ENCODE measurements at places on chromosomes 6 and 20.
A peak's percentile ranks its signal among the peaks of the same experiment; 100 is the strongest.

GRCh38 chr6:127381384-127381783, 38.0 kb upstream of the ECHDC1 start:
- no peaks in the 10 kb centered on the region for H3K4me1 ChIP-seq
- H3K36me3 ChIP-seq: no peaks in the 10 kb centered on the region
- H3K27me3 ChIP-seq: no peaks in the 10 kb centered on the region
- H3K27ac ChIP-seq: no peak overlapping the region

DNA sequence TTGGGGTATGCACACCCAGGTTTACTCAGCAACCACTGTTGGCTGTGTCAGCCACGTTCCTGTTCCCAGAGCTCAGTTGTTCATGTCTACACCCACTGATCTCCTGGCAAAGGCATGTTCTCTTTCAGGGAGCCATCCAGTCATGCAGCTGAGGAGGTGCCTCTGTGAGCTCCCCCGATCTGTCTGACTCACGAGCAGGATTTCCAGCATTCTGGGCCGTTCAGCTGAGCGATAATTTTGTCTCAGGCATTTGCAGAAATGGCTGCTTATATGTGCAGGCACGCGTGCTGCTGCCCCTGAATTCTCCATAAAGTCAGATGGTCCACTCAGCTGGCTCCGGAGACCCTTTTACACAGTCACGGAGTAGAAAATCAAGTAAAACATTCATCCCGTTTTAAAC, 78.4 kb upstream of the IYD start:
- no peaks in the 10 kb centered on the region for H3K36me3 ChIP-seq
- H3K27me3 ChIP-seq: no peaks in the 10 kb centered on the region
- H3K4me3 ChIP-seq: no peak overlapping the region
- H3K27ac ChIP-seq: no peak overlapping the region
- no peak for DNase-seq

DNA sequence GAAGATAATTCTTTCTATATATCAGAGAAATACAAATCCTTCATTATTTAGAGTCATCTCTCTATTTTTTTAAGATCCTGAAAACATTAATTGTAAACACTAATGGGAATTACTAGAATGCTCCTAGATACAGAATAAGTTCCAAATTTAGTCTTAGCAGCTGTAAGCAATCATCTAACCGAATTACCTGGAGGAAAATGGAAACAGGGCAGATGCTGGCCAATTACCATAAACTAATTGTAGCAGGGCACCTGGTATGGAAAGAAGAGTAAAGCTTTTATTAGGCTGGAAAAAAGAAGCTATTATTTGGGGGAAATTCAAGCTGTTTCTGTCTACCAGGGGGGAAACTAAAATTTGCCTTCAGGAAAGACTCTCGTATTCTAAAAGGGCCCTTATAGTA, 257.5 kb downstream of the MMUT start:
- no peak for DNase-seq
- H3K27me3 ChIP-seq: no peaks in the 10 kb centered on the region
- no peaks in the 10 kb centered on the region for H3K4me1 ChIP-seq
- no peaks in the 10 kb centered on the region for H3K36me3 ChIP-seq
- no peak overlapping the region for H3K27ac ChIP-seq

GRCh38 chr6:117262799-117263198, 2.6 kb upstream of the VGLL2 start:
- no peak overlapping the region for H3K27ac ChIP-seq
- DNase-seq: no peak
- H3K4me3 ChIP-seq: no peak overlapping the region
- H3K4me1 ChIP-seq: no peaks in the 10 kb centered on the region

GRCh38 chr6:73308712-73309534, 45.2 kb downstream of the DPPA5 start:
- peak overlapping the region; percentile 62 for H3K4me3 ChIP-seq
- H3K36me3 ChIP-seq: no peaks in the 10 kb centered on the region
- DNase-seq: no peak
- H3K27ac ChIP-seq: no peak overlapping the region
- no peaks in the 10 kb centered on the region for H3K4me1 ChIP-seq

DNA sequence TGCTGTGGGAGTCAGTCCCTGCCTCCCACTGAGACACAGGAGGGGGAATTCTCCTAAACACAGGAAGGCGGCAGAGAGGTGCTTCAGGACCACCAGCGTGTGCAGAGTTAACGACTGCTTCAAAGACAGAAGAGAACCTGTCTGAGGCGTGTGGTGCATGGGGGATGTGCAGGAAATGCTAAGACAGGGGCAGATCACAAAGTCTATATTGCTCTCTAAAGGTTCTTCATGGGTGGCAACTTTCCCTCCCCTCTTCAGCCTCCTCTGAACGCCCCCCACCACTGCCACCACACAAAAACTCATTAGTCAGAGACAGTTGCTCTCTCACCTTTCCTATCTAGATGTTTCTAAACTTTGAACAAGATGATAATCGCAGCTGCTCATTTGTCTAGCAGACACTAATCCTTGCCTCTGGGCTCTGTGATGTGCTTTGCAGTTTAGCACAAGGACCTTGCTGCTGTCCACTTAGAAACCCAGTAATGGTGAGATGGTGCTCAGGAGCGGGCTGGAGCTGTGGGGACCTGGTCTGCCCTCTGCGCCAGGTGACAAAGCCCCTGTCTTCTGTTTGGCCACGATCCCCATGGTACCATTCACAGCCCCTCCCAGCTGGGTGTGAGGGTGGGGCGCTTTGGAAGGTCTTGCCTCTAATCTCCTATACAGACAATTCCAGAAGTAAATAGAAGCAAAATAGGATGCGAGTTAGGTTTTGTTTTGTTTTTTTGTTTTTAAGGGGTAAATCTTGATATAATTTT, 219.6 kb downstream of the NRN1 start:
- no peaks in the 10 kb centered on the region for H3K4me1 ChIP-seq
- no peaks in the 10 kb centered on the region for H3K27me3 ChIP-seq
- DNase-seq: no peak
- no peak overlapping the region for H3K4me3 ChIP-seq
- H3K36me3 ChIP-seq: no peaks in the 10 kb centered on the region

- H3K4me1 ChIP-seq: no peaks in the 10 kb centered on the region
- no peaks in the 10 kb centered on the region for H3K27me3 ChIP-seq
- no peak overlapping the region for H3K27ac ChIP-seq
- no peaks in the 10 kb centered on the region for H3K36me3 ChIP-seq
- H3K4me3 ChIP-seq: no peak overlapping the region
Observed at GRCh38 chr6:164744301-164744700, 565.1 kb downstream of the C6orf118 start.

GRCh38 chr6:143673669-143674068, 4.1 kb upstream of the PHACTR2 start:
- DNase-seq: no peak
- H3K4me3 ChIP-seq: no peak overlapping the region
- no peaks in the 10 kb centered on the region for H3K27me3 ChIP-seq
- H3K36me3 ChIP-seq: no peaks in the 10 kb centered on the region
- no peak overlapping the region for H3K27ac ChIP-seq

DNA sequence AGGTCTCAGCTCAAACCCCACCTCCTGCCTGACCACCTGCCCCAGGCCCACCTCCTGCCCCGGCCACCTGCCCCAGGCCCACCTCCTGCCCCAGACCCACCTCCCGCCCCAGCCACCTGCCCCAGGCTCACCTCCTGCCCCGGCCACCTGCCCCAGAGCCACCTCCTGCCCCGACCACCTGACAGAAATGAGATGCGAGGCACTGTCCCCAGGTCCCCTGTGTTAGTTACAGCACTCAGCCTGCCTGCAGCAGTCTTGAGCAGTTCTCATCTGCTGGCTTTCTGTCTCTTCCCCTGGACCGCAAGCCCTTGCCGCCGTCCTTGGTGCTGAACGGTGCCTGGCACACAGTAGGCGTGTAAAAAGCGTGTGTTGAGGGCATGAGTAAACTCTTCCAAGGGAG, 79.5 kb downstream of the CDH4 start:
- DNase-seq: no peak
- no peaks in the 10 kb centered on the region for H3K27me3 ChIP-seq
- no peak overlapping the region for H3K27ac ChIP-seq
- H3K4me1 ChIP-seq: no peaks in the 10 kb centered on the region

DNA sequence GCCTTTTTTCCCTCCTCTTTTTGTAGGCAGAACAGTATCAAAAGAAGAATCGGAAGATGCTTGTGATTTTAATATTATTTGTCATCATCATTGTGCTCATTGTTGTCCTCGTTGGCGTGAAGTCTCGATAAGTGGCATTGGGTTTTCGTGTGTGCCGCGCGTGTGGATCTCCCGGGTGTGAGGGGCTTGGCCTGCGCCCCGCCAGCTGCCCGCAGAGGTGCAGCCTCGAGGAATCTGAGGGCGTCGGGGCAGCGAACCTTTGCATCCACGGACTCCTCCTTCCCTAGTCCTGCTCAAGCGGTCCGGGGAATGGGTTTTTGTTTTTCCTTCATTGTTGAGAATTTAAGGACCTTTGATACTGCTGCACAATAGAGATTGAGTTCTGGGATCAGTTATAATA, 16.4 kb upstream of the NPEPL1 start:
- H3K4me3 ChIP-seq: no peak overlapping the region
- no peak overlapping the region for H3K27ac ChIP-seq
- no peaks in the 10 kb centered on the region for H3K4me1 ChIP-seq
- H3K27me3 ChIP-seq: no peaks in the 10 kb centered on the region
- no peak for DNase-seq

DNA sequence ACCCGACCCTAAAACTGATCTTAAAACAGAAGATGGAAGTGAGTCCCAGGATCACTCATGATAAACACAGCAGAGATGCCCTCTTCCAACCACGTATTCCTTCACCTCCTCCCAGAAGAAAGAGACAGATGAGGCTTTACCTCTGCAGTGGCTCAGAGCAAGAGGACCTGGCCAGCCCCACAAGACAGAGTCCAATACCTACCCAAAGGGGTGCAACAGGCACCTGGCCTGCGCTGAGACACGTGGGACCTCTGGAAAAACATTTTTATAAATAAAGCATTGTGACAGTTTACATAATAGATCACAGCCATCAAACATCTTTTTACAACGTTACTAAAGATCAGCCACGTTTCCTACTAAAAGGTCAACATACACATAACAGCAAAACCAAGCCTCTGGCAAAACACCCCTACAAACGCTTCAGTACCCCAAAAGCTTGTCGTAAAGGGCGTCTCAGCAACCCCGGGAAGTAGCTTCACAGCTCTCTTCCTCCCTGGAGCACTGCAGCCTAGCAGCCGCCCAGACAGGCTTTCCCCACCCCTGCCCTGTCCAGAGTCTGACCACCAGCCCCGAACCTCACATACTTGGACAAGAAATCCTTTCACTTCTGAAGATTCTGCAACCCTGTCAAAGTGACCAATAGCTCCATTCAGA, 2.9 kb downstream of the TAF4 start:
- no peaks in the 10 kb centered on the region for H3K27me3 ChIP-seq
- H3K4me3 ChIP-seq: no peak overlapping the region
- no peaks in the 10 kb centered on the region for H3K36me3 ChIP-seq
- no peaks in the 10 kb centered on the region for H3K4me1 ChIP-seq
- no peak for DNase-seq

Data from breast epithelium (tissue), 4 donors.